MG63 (cell line): ENCODE measurements at places on chromosomes 6 and 20. TPM values are rescaled to one million over a fixed set of nuclear protein-coding genes. Genes with fewer than 3 reads are reported as not detected.

WFDC2 gene
- not detected in 2 replicates for total RNA-seq

CD109 gene
- 19.1 and 20.7 TPM in 2 replicates for total RNA-seq

- DNase-seq = no peak
Measured at GRCh38 chr6:90080876-90081481, 186.7 kb downstream of the GJA10 start.

GRCh38 chr20:57034001-57034400 lies 232.4 kb downstream of the BMP7 start:
- peak; percentile 75 for DNase-seq

KHDRBS2 gene
- total RNA-seq = not detected in 2 replicates

MYT1 gene
- not detected in 2 replicates for total RNA-seq

MYMX gene
- total RNA-seq = not detected in 2 replicates

DNA sequence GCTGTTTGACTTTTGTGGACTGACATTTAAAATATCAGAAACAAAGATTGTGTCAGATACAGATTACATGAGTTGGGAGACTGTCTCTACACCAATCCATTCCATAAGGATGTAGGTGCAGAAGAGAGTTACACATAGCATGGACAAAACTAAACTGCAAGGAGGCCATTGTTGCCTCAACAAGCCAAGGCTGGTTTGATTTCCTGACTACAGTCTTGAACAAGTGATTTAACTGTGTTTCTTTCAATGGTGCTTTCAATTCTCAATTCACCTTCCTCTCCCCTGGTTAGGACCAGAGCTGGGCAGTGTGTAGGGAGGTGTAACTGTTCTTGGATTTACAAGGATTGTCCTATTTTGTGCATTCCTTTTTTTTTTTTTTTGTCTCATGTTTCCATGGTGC lies 82.2 kb downstream of the AGPAT4 start:
- DNase-seq = no peak

GRCh38 chr6:45483501-45483900 lies 105.8 kb upstream of the SUPT3H start:
- no peak for DNase-seq

DNA sequence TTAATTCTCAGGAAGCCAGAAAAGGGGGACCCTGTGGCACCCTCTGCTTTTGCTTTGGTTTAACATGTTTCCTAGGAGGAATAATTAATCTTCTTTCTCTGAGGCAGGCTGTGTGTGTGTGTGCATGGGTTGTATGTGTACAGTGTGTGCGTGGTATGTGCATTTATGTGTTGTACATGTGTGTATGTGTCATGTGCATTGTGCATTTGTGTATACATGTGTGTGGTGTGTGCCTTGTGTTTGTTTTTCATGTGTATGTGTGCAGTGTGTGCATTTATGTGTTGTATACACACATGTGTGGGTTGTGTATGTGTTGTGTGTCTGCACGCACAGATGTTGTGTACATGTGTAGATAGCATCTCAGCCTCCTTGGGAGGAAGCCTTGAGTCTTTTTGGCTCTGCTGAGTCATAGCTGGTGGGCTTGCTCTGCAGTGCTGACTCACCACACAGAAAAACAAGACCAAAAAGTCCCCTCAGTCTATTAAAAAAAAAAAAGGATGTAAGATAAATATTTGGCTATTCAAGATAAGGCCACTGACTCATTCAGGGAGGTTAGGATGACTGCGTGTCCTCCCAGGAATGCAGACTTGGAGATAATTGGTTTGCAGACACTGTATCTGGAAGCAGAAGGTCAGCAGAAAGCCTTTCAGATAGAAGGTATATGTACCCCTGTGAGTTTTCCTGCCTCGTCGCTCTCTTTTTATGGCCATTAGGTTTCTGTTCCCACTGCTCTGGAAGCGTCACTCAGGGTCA lies 58.6 kb downstream of the SYNJ2 start:
- DNase-seq = peak; percentile 87

- peak; percentile 77 for DNase-seq
Measured at GRCh38 chr6:42279144-42279781, 61.6 kb upstream of the MRPS10 start.

DNA sequence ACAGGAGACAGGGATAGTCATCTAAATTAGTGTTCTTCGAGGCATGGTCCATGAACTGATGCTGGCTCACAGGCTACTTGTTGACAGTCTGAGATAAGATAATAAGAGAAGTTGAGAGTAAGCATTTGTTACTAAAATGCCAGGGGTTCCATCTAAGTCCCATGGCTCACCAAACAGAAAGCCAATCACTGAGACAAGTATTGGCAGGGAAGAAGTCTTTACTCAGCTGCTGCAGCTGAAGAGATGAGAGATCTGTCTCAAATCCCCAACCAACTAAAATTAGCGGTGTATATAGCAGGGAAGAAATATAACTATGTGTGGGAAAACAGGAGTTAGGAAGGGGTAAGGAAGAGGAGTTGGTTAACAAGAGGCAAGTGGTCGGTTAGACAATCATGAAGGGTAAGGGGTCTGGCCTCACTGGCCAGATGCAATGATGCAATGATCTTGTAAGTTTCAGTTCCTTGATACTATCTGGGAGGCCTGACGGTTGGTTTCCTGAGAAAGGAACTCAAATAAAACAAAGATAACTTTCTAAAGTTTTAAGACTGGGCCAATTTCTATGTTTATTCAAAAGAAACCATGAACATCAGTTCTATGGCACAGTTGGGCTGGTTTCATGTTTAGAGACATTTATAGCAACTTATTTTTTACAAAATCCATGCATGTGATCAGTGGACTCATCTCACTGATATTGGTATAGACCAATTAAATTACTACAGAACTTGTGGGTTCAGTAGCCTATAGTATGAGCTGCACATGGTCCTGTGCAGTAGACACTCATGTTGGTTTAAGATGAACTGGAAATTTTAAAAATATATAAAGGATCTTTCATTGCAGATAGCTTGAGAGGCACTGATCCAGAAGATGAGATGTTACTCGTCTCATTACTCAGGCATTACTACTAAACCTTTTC lies 9.9 kb upstream of the HEBP2 start:
- no peak for DNase-seq

TINAG gene
- total RNA-seq = not detected in 2 replicates

DNA sequence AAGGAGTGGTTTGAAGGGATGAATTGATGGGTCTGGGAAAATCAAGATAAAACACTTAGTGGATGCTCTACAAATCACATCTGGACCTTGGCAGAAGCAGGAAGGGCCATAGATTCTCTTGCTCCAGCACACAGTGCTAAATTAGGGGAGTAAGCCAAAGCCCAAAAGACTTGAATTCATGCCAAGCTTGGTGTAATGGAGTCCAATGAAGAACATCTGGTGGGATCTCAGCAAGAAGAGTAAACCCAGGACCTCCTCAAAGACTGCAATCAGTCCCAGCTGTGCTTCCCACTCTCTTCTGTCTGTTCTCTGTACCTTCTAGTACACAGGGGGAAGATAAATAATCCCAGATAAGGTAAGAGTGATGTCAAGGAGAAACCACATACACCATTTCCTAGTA lies 683.4 kb downstream of the RNF144B start:
- DNase-seq = no peak

SLC17A3 gene
- total RNA-seq = 0.86 TPM in 1 of 2 replicates, not detected in the other
